ENCODE measurements at places on chromosomes 12 and 14.

- DNase-seq = no peak
These were observed 508.1 kb downstream of the PCNX1 start for GRCh38 chr14:71415404-71415690.

DNA sequence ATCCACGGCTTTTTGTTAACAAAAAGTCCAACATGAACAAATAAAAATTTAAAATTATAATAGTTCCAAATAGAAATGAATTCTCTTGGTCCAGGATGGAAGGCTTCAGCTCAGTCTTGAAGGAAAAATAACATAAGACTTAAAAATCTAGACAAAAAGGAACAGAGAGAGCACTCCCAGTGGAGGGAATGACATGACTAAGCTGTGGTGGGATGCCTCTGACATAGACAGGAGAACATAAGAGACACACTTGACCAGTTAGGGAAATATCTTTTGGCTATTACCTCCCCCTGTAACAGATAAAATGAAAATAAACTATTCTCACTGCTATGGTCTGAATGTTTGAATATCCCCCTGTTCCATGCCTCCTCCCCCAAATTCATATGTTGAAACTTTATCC lies 106.8 kb downstream of the BBS10 start:
- DNase-seq = no peak

- no peak for DNase-seq
These were observed 21.1 kb downstream of the MOAP1 start for GRCh38 chr14:93163564-93163963.

DNA sequence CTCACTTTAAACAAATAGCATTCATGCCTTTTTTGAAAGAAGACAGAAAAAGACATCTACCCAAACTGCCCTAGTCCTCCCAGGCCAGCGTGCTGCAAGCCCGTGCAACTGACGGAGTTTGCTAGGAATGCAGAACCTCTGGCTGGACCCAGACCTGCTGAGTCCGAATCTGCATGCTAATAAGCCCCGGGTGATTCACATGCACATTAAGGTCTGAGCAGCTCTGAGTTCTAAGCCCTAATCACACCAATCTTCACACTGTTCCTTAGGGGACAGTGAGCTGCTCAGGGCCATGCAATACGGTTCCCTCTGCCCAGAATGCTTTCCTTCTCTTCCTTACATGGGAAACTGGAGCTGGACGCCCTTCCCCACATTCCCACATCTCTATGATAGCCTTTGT lies 25.2 kb downstream of the HAL start:
- DNase-seq = no peak

GRCh38 chr12:122352394-122352793 lies 70.1 kb downstream of the CLIP1 start:
- DNase-seq = no peak

- DNase-seq = no peak
These were observed 3.8 kb upstream of the BRF1 start for GRCh38 chr14:105304565-105304964.

DNA sequence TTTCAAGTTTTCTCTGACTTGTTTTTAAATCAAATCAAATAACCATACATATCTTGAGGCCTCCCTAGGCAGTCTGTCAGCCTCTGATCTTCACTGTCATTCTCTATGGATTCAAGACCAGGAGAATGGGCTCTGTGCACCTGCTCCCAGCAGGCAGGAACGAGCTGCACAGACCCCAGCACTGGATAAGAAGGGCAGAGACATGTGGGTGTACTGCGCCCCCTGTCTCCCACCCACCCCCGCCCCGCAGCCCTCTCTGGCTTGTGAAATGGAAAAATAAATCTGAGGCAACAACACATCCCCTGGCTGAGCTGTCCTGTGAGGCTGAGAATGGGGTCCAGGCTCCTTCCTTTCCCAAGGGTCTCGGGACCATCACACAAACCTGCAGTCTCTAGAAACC lies 26.3 kb downstream of the CLMN start:
- DNase-seq = no peak

GRCh38 chr12:8699714-8700113 lies 1.9 kb downstream of the RIMKLB start:
- DNase-seq = no peak

GRCh38 chr12:125633686-125634085 lies 568.5 kb downstream of the AACS start:
- no peak for DNase-seq

DNA sequence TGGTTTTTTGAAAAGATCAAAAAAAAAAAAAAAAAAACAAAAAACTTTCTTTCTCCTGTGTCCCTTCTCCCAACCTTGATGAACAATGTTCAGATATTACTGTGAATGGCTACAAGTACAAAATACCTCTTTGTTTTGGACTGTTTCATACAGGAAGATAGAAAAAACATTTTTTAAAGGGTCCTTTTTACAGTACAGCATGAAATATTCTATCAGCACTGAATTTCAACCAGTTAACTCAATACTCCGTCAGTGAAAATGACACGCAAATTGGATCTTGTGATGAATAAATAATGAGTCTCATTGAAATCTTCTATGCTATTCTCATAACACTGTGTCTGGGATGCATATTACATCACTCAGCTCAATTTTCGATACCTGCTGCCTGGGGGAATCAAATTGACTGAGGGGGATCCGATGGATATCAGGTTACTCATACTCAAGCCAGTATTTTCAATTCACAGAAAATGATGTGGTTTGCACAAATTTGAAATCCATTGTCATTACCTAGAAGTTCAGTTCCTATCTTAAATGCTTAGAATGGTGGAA lies 179.6 kb downstream of the TMTC2 start:
- DNase-seq = no peak

GRCh38 chr12:70659077-70659606 lies 21.9 kb upstream of the PTPRB start:
- no peak for DNase-seq

GRCh38 chr12:67881565-67881964 lies 107.7 kb upstream of the IFNG-AS1 start:
- no peak for DNase-seq

- DNase-seq = peak; percentile 72
These were observed 91.4 kb downstream of the VRK1 start for GRCh38 chr14:96888593-96888992.

DNA sequence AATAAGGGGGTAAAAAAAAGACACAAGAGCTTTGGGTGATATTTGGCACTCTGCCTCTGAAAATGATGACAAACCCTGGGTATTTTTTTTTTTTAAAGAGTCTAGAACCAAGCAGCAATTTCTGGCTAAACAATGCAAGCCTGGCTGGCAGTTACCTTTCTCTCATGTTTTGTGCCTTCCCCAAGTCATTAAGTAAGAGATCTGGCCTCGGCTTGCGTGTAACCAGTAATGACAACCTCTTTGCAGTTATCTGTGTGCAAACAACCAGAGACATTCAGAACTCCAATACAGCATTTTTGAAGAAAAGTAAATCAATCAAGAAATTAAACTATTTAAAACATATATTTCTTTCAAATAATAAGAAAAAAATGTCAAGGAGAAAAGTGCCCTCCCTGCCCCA lies 167.5 kb downstream of the KCNC2 start:
- no peak for DNase-seq

GRCh38 chr14:26959437-26959836 lies 361.6 kb upstream of the NOVA1 start:
- DNase-seq = no peak

DNA sequence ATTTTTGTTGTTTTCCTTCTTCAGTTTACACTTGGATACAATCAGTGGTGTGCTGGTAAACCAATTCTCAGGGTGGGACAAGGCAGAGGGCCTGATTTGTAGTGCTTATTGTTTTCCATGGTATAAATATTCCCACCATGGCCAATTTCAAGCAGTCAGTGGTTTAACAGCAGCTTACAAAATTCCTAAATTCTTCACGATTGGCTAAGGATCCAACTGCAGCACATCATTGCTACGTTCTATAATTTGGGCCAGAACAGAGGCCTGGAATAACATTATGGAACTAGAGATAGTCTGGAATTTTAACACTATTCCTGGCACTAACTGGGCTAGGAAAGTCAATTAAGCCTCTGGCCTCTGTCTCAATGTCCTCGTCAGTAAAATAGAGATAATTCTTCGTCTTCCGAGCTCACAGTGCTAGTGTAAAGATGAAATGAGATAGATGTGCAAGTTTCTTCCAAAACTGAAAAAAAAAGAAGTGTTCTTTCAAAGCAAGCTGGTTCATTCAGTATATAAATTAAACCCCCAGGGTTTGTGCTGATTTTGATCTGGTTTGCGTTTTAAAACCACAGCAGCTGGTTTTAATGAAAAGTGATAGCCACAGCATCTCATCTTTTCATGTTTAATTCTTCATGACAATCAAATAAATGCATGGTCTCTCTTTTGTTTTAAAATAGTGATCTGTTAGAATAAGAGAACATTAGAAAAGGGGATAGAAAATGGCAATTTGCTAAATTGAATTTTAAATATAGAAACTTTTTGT lies 104.1 kb downstream of the EPS8 start:
- DNase-seq = no peak

- no peak for DNase-seq
These were observed 4.5 kb upstream of the AKAP6 start for GRCh38 chr14:32324601-32325000.

DNA sequence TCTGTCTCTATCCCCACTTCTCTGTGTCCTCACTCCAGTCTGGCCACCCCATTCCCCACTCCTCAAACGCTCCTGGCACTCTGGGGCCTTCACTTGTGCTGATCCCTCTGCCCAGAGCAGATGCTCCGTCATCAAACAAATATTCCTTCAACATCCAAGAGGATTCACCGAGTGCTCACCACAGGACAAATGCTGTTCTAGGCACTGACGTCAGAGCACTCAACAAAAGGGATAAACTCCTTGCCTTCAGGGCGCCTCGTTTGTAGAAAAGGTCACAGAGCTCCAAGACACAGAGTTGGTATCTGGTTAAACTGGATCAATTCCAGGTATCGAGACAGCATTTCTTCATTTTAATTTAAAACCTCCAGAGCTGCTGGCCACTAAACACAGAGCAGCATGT lies 35.3 kb downstream of the PSMC1 start:
- no peak for DNase-seq

DNA sequence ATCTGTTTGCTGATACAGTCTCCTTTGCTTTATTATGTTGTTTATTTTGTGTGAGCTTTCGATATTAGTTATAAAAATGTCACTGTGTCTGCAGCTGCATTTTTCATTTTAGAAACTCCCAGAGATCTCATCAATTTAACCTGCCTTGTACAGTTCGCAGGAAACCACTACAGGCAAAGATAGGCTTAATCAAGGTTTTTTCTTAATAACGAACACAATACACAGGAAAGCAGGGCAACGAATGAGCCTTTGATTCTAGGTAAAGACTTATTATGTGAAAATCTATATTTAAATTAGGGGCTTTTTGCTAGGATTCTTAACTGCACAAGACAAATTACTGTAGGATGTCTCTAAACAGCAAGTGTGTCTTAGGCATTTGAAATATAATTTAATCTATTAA lies 191.9 kb downstream of the RGS6 start:
- DNase-seq = no peak

DNA sequence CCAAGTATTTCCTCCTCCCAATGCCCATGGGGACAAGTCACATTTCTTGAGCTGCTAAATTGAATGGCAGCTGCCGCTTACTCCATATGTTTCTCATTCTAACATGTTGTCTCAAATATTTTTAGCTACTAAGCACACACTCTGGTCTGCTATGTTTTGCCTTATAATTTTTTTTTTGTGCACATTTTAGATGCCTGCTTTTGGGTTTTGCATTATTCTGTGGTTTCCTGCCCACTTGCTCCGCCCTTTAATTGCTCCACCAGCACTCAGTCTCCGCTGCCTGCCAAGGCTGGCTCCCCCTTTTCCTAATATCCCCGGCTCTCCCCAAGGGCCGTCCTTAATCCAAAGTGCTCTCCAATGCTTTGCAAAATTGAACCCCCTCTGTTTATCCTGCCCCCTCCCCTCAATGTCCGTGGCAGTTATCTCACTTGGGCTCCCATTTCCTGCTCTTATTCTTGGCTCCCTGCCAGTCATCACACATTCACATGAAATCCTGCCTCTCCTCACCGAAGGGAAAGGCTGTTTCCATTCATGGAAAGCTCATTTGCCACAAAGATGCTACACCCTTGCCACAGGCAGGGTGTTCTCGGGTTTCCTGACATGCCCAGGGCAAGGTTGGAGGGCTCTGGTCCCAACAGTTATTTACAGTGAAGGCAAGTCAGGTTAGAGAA lies 79.4 kb downstream of the C12orf75 start:
- DNase-seq = peak; percentile 34

GRCh38 chr12:46414591-46415268 lies 42.2 kb upstream of the SLC38A2 start:
- DNase-seq = no peak

- no peak for DNase-seq
These were observed at the start of gene KRT5 for GRCh38 chr12:52519826-52520662. Gene KRT5, minus strand, starts transcription at chr12:52520394. Its CDS starts 98 bp downstream, at chr12:52520296.

- no peak for DNase-seq
These were observed 688.0 kb downstream of the VRK1 start for GRCh38 chr14:97485201-97485600.

- DNase-seq = no peak
These were observed 124.3 kb upstream of the EGLN3 start for GRCh38 chr14:34075042-34075744.

GRCh38 chr12:90064852-90065801 lies 356.5 kb upstream of the ATP2B1 start:
- DNase-seq = no peak

GRCh38 chr14:72904840-72905561 lies 11.1 kb upstream of the DPF3 start:
- DNase-seq = peak; percentile 65

DNA sequence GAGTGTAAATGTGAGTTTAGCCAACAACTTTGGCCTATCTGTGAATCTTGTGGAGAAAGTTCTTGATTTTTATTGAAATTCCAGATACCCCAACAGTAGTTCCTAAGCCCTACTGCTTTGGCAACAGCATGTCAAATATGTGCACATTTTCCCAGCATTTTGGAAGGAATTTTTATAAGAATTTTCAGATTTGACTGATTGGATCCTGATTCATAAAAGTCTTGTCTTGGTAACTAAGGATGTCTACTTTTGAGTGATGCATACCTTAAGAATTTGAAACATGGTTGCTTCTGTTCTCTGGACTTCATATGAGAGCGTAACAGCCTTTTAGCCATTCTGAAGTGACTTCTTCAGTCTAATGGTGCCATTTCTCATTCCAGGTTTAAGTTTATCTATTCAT lies 106.7 kb downstream of the ANO4 start:
- no peak for DNase-seq

DNA sequence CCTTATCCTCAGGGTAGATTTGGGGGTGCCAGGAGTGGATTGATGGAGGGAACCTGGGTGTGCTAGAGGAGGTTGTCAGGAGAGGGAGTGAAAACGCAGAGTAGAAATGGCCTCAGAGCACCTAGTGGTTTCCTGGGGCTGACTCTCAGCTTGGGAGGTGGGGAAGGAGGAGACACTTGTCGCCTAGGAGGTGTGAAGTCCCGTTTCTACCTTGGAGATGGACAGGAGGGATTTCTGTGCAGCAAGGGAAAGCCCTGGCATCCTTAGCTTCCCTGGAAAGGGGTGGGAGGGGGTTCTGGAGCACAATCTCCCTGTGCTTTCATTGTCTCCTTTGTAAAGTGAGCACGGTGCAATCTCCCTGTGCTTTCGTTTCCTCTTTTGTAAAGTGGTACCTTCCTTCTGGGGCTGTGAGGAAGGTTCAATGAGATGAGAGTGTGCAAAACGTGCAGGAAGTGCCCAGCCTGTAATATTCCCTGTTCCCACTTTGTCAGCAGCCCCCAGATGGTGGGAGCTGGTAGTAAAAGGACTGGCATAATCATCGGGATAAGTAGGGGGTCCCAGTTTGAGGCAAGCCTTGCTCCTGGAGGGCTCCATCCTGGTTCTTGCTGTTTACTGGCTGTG lies 1.6 kb downstream of the OAS3 start:
- DNase-seq = no peak
